ENCODE measurements at places on chromosomes 5 and 9.

- no peak for DNase-seq
Observed at GRCh38 chr5:173458828-173459609, 130.8 kb upstream of the STC2 start.

- no peak for DNase-seq
Observed at GRCh38 chr5:132678735-132679134, 4.9 kb downstream of the IL4 start.

DNA sequence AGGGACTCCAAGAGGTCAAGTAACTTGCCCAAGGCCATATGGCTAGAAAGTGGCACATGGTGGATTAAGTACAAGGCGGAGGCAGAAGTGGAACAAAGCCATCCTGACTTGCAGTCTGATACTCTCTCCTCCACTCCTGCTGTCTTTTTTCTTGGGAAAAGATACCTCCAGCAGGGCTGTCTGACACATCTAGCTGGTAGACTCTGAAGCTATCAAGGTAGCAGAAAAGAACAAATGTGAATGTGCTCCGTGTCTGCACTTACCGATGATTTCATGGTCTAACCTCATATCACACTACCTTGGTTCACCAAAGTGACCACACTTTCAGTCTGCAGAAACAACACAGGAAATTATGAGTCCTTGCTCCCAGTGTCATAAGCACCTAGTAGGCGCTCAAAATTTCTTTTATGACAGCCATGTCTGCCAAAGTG lies 284.8 kb downstream of the CRB2 start:
- no peak for DNase-seq

GRCh38 chr5:145984072-145984471 lies 47.7 kb downstream of the SH3RF2 start:
- no peak for DNase-seq

GRCh38 chr5:36033047-36033446 lies 33.6 kb downstream of the UGT3A2 start:
- DNase-seq, result no peak
